Inflammatory macrophage treated with lipopolysaccharide for 1 hour (primary cell): ENCODE measurements at places on chromosomes 7 and 10.

GRCh38 chr7:106176414-106177299 lies 64.5 kb upstream of the SYPL1 start:
- peak; percentile 56 for DNase-seq

- no peak for DNase-seq
These were observed 695 bp upstream of the CLDN4 start for GRCh38 chr7:73829921-73830680.

- no peak for DNase-seq
These were observed 14.6 kb upstream of the PCDH15 start for GRCh38 chr10:54815583-54815982.

DNA sequence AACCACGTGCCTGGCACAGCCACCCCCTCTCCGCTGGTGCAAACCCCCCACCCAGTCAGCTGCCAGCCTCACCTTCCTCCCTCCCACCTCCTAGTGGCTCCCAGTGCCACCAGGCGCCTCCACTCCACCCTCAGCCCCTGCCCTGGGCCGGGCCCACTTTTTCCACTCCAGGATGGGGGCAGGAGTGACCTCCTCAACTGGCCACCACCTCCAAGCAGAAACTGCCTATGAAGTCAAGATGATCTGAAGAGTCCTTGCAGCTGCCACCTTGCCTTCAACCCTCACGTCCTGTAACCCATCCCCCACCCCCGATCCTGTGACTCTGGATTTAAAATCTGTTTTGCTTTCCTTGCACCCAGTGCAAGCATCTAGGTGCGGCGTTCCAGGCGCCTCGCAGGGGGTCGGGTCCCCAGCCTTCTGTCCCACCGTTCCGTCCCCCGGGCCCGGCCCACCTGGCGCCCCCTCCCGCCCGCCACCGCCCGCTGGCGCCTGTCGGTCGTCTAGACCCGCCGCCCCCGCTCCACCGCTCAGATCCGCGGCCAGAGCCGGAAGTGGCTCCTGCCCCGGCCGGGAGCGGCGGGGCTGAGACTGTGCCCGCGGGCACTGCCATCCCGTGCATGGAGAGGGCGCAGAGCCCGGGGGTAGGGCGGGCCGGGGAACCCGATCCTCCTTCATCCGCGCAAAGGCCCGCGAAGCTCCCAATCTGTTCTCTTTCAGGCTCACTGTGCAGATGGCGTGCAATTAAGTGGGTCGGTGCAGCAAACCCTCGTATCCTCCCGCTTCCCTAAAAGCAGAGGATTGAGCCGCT lies 51.2 kb upstream of the GTF2I start:
- DNase-seq = peak; percentile 25

DNA sequence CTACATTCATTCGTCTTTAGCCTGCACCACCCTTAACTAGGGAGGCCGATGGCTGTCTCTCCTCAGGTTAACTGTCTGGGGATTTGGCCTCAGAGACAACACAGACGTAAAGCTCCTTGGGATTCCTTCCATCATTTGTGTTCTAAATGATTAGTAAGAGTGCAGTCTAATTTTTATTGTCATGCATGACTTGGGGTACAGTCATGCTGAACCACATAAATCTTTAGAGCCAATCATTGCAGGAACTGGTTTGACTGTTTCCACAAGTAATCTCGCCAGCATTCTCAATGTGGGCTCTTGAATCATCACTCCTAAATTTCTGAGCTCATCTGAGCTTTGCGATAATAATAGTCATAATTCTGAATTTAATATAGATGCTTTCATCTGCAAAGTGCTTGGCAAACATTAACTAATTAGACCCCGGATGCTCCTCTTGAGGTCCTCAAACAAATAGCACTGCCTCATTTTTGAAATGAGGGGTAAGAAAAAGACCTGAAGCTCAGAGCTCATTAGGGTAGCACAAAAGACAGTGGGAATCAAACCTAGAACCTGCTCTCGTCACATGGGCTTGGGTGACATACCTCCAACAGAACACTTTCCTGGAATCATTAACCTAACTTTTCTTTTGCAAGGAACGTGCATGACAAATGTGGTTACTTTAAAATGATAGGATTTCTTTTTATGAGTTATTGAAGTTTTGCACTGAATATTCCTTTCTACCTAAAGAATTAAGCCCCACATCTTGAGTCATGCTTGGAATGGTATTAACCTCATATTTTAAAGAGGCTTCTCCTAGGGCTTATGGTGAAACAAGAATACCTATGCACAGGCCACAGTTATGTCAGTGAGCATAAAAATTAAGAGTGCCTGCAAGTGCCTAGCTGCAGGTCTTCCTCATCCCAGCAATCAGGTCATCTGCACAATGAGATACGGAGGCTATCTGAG lies 118.9 kb upstream of the NRP1 start:
- DNase-seq = no peak

DNA sequence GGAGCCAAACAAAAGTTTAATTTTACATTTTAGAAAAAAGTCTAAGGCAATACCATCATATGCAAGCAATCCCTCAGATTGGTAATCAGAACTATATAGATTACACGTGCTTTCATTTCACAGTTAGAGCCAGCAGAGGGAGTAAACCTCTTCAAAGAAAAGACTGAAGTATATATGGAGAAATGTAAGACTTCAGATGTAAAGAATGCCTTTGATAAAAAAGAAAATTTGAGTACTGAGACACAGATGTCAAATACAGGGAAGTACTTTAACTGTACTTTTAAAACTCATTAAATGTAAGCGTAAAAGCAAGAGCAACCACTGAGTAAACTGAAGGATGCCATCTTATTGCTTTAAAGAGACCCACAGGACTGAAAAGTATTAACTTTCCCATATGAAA lies 101.4 kb upstream of the FAM133B start:
- DNase-seq = peak; percentile 84

GRCh38 chr10:130935897-130936550 lies 375.5 kb downstream of the TCERG1L start:
- no peak for DNase-seq

DNA sequence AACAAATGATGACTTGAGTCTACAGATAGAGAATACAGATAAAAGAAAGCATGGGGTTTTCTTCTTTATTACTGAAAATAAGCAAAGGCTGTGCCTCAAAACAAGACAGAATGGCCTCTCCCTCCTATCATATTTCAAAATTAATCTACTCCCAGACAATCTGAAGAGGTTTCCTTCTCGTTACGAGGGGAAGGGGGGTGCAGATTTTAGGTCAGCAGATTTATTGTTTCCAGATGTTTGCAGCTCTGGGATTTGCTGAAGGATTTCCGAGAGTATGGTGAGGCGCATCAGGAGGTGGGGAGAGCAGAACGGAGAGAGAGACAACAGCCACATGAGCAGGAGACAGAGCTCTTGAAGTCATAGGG lies 89.8 kb downstream of the KIAA1549 start:
- DNase-seq = no peak

GRCh38 chr10:49618821-49619220 lies 5.0 kb downstream of the CHAT start:
- no peak for DNase-seq

DNA sequence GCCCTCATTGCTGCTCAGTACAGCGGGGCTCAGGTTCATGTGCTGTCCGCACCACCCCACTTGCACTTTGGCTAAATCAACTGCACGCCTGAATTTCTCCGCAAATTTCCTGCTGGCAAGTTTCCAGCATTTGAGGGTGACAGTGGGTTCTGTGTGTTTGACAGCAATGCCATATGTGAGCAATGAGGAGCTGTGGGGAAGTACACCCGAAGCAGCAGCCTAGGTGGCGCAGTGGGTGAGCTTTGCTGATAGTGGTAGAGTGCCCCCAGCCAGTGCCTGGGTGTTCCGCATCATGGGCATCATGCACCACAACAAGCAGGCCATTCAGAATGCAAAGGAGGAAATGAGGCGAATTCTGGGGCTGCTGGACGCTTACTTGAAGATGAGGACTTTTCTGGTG lies 103.9 kb upstream of the POT1 start:
- no peak for DNase-seq

DNA sequence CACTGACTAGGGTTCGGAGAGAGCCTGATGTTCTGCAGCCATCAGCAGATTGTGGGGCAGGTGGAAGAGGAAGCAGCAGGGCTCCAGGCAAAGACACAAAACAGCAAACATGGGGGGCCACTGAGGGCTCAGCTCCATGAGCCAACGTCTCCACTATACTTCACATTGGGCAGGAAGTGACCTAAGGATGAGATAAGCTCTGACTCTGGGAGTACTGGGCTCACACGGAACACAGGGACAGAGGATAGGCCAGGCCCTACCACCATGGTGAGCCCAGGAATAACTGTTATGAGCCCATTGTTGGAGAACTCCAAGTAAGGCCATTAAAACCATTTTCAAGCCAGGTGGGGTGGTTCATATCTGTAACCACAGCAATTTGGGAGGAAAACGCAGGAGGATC lies 14.9 kb upstream of the MRPS24 start:
- DNase-seq = no peak

DNA sequence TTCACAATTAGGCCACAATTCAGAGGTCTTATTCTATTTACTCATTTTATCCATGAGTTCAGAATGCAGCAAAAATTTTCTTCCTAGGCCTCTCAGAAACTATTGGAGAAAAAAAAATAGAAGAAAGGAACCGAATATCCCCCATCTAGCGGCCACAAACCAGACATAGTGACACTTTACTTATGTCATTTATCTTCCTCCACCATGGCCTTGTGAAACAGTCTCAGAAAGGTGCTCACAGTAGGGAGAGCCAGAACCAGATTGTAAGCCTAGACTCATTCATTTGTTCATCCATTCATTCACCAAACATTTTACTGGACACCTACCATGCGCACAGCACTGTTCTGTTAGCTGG lies 16.0 kb downstream of the CREB3L2 start:
- DNase-seq = no peak

DNA sequence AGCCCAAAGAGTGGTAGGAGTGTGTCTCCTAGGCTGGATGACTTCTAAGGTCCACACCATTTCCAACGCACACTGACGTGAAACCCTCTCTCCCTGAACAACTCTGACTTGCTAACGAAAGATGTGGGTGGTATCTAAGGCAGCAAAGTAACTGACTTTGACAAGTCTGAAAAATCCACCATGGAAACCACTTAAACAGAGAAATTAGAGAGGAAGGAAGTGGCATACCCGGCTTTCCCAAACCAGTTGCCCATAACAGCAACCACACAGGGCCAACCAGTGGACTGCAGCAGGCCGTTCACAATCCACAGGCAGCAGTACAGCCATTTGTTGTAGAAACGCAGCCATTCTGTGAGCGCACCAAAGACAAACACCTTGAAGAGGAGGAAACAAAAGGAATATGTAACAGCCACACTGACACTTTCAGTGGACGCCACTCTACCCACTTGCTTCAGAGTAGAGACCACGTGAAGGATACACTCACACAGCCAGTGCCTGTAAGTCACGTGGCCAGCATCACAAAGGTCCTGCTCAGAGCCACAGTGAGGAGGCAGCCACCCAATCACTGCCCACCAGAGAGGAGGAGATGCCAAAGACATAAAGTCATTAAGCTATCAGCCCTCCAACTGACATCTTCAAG lies 39.8 kb downstream of the SLC37A3 start:
- peak; percentile 56 for DNase-seq
